Activated naive CD4-positive, alpha-beta T cell (primary cell): ENCODE measurements at places on chromosomes 7 and 10.

DNA sequence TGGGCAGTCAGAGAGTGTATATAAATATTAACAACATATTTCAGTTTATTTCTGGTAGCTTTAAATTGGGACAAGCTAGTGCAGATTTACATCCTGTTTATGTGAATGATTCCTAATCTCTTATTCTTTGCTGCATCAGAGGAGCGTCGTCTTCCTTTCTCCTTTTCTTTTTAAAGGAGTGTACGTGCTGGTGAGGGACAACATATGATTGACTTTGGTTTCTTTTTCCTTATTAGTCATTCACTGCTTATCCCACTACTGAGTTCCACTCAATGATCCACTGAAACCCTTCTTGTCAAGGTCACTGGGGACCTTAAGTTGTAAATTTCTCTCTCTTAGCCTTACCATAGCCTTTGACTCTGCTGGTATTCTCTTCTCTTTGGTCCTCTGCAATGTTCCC lies 116.3 kb downstream of the EXOC4 start:
- DNase-seq: no peak

GRCh38 chr10:85786401-85786899 lies 580.1 kb downstream of the GRID1 start:
- DNase-seq: no peak

GRCh38 chr7:31683445-31684225 lies 3.4 kb upstream of the PPP1R17 start:
- DNase-seq: no peak

DNA sequence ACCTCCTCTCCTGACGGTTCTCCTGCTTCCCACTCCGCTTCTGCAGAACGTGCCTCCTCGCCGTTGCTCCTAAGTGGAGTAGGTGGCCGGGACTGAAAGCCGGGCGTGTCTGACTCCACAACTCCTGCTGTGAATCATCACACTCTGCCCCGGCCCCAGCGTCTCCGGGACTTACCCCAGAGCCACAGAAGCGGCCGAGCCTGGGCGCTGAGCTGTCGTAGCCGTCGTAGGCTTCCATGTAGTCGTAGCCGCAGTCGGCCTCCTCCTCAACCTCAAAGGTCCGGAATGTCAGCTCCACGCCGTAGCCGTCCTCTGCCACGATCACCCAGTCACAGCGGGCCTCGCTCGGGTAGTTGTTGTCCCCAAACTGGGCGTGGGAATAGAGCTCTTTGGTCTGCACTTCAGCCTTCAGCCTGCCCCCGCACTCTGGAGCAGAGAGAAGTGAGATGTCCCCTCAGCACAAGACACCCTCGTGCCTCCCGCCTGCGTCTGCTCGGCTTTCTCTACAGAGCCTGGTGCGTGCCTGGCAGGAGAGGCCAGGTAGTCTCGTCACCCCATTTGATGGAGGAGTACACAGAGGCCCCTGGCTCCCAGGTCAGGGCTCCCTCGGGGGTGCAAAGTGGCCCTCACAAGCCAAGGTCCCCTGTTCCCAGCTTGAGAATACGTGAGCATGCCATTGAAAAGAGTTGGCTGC lies 11.2 kb upstream of the OPALIN start:
- no peak for DNase-seq

- no peak for DNase-seq
Observed at GRCh38 chr7:73995330-73995729, 32.6 kb upstream of the ELN start.

DNA sequence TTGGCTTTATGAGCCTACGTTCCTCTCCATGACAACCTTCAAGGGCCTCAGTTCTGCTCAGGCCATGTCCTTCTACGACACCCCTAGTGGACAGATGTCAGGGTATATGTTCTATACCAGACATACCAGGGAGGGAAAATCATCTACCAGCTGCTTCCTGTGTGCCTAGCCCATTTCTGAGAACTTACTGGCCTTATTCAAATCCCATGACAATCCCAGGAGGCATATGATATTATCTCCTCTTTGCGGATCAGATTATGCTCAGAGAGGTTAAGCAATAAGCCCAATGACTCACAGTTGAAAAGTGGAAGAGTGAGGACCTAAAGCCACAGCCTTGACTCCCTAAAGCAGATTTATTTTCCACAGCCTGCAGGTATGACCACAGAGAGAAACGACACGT lies 139.3 kb downstream of the GLI3 start:
- DNase-seq: no peak

- DNase-seq: no peak
Observed at GRCh38 chr7:26307791-26308190, 16.1 kb downstream of the SNX10 start.

DNA sequence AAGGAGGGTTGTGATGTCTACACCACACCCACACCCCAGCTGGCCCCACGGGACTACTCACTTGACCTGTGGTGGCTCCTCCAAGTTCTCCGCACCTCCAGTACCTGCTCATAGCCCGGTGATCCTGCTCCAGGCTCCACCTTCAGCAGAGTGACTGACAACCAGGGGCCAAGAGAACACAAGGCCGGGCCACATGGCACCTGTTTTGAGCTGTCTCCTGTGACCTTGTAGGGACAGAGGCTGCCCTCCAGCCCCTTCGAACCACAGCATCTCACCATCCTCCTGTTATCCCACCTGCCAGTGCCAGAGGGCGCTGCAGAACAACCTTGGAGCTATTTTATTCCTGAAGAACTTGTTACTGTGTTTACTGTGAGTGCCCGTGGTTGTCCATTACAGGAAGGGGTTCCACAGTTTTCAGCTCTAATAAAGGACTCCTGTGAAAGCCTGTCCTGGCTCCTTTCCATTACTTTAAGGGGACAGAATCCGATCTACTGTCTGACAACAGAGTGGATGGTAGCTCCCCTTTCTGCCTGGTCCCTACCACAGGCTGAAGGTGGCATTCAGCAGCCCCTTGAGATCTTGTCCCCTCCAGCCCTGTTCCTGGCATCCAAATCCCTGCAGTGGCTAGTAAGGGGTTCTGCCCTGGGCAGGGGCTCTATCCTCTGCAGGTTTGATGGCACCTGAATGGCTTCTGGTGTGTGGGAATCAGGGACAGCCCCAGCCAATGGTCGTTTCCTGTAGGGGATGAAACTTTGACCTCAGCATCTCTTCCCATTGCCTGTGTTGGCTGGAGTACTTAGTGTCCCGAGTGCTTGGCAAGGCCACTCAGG lies 50.8 kb downstream of the C10orf120 start:
- DNase-seq: no peak

DNA sequence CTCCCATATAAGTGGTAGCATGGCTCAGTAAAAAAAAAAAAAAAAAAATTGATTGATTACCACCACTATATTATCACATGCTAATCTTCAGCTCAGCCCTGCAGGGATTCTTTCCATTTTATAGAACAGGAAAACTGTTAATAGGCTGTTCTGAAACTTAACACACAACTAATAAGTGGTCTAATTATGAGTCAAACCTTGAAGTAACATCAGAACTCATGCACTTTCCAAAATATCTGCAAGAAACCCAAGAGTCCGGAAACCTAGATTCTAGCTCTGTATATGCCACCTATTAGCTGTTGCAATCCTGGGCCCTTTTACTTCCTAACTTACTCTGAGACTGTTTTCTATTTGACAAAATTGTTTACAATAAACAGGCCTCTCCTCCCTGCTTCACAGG lies 23.9 kb downstream of the SEM1 start:
- no peak for DNase-seq

- no peak for DNase-seq
Observed at GRCh38 chr7:132270517-132270916, 305.8 kb downstream of the PLXNA4 start.

- DNase-seq: no peak
Observed at GRCh38 chr7:47354831-47355541, 226.9 kb downstream of the TNS3 start.

- DNase-seq: no peak
Observed at GRCh38 chr10:122263971-122264370, 7.1 kb upstream of the BTBD16 start.

DNA sequence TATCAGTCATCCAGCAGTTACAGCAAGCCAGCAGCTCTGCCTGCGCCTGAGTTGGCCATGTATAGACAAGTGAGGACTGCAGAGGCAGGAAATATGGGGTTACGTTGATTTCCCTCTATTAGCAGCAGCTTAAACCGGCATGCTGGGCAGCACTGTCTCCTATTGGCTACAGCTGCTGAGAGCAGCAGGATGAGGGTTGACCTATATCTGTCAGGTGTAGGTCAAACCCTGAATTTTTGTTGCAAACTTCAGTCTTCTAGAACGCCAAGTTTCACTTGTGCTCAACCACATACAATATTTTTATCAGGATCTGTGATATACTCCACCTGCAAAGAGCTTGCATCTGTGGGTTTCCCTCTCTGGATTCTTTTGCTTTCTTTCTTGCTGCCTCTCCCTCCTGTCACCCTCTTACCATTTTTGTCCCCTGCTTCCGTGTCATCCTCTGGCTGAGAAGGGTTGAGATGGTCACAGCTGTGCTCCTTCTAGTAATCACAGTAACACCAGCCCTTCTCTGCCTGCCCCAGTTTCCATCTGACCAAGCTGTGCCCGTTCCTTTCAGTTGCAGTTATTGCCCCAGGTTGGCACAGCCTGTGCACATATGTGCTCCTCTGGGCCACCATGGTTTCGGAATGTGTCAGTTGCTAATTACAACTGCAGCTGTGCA lies 23.8 kb upstream of the GLCCI1 start:
- no peak for DNase-seq

GRCh38 chr10:119893845-119894427 lies 1.4 kb downstream of the SEC23IP start:
- no peak for DNase-seq

- DNase-seq: no peak
Observed at GRCh38 chr7:79376299-79377025, 77.0 kb downstream of the MAGI2 start.

- no peak for DNase-seq
Observed at GRCh38 chr10:519055-519715, 170.3 kb downstream of the DIP2C start.

DNA sequence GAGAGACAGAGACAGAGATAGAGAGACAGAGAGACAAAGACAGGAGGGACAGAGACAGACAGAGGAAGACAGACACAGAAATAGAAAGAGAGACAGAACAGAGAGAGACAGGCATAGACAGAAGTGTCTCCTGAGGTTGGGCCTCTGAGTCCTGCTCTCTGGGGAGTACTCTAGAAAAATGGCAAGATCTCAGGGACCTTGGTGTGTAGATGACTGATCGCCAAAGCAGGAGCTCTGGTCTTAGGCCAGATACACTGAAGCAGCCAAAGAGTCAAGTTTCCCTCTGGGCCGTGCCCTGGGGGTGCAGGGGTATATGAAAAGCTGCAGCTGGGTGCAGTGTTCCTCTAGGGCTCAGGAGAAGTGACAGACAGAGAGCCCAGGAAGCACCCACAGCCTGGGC lies 176.6 kb upstream of the TNS3 start:
- no peak for DNase-seq

DNA sequence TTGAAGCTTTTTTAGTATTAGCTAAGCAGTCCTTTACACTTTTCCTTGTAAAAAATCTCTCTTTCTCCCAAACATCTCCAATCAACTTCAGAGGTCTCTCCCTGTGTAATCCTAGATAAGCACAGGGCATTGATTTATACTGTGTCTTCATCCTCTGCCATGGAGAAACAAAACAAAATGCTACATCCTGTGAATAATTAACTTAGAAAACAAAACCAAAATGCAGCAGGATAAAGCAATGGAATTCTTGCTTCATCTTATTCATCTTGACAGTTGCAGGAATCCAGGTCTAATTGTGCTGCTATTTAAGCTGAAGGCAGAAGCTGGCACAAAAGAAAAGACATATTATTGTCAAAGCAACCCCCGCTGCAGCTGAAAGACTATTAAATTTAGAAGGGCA lies 641.5 kb upstream of the SORCS1 start:
- no peak for DNase-seq

DNA sequence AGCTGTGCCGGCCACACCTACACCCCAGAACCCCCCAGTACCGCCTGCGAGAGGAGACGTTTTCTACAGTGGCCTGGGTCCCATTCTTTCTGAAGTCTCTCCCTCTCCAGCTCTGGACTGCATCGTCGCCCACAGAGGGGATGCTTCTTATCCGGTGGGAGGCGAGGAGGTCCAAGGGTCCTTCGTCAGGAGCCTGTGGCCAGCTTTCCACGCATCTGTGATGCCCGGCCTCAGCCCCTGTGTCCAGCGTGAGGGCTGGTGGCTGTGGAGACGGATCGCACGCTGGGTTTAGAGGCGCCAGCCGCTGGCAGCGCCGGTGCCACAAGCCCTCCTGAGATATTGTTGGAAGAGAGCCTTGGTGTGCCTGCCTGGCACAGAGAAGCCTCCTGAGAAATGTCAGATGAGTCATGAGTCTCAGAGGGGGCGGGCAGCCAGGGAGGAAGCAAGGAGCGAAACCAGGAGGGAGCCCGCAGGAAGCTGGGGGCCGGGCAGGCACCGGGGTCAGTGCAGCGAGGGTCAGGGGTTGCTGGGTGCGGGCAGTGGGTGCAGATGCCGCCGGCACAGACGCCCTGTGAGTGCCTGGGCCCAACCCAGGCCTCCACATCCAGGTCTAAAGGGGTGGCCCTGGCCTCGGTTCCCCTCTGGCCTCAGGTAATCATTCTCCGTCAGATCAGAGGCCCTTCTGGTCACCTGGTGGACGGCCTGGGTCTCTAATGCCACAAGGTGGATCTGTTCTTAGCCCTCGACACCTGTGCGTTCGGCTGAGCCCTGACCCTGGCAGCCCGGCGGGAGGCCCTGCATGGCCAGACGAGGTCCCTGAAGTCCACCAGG lies 86.0 kb upstream of the DIP2C start:
- no peak for DNase-seq

GRCh38 chr10:125720002-125720382 lies 483 bp downstream of the EDRF1 start:
- no peak for DNase-seq

DNA sequence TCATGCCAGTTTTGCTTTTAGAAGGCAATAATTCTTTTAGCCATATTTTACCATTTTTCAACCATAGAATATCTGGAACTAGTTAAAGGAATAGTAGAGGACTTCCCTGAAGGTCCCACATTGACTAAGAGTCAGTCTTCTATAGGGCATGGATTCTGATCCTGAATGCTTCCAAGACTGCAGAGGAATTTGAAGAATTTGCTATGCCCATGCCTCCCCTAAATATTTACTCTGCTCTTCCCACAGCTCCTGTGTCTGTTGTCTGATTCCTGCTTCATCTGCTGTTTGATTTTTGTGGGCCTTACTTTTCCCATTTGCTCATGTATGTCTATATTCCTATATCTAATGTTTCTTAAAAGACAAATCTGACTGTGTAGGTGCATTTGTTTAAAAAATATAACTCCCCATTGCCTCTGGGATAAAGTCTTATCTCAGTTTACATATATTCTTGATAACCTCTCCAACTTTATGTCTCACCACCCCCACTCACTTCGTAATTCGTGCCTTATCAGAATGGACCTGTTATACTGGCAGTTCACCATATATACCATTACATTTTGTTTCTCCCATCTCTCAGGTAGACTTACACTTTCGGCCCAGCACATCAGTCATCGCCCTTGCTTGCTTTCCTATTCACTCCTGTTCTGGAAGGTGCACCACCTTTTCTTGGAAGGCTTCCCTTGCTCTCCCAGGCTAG lies 33.9 kb downstream of the LRRC4 start:
- DNase-seq: no peak

DNA sequence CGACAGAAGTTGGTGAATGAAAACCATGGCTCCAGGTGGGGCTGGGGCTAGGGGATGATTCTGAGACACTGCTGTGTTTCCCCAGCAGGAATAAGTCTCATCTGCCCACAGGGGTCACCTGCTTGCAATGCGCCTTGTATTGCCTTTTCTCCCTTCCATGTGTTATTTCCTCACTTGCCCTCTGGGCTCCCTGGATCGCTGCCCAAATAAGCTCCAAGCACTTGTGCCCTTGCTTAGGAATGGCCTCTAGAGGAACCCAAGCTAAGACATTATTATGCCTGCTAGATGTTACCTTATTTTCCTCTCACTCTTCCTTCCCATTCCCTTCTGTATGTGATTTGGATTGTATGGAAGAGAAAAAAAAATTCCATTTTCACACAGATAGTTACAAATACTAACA lies 24.8 kb upstream of the PLPP4 start:
- no peak for DNase-seq
